EH (cell line): ENCODE measurements at places on chromosomes 1 and 21.

GRCh38 chr1:116569776-116570357 lies 959 bp downstream of the CD58 start:
- DNase-seq = no peak

- DNase-seq = no peak
These were observed 38.8 kb downstream of the ARID1A start for GRCh38 chr1:26734501-26735058.

DNA sequence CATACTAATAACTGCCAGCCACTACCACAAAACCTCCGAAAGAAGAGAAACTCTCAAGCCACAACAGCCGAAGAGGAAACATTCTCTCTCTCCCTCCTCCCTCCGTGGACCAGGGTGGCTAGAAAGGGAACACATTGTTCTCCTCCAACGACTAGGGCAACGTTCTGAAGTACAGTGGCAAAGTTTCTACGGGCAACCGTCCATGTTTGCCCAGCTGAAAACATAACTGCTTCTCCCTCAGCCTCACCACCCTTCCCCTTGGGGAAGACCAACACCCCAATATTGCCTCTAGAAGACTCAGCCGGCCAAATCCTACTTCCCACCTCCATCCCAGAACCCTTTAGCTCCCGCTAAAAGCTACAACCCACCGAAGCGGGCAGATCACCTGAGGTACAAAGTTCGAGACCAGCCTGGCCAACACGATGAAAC lies 2.0 kb downstream of the GLUL start:
- peak; percentile 29 for DNase-seq

DNA sequence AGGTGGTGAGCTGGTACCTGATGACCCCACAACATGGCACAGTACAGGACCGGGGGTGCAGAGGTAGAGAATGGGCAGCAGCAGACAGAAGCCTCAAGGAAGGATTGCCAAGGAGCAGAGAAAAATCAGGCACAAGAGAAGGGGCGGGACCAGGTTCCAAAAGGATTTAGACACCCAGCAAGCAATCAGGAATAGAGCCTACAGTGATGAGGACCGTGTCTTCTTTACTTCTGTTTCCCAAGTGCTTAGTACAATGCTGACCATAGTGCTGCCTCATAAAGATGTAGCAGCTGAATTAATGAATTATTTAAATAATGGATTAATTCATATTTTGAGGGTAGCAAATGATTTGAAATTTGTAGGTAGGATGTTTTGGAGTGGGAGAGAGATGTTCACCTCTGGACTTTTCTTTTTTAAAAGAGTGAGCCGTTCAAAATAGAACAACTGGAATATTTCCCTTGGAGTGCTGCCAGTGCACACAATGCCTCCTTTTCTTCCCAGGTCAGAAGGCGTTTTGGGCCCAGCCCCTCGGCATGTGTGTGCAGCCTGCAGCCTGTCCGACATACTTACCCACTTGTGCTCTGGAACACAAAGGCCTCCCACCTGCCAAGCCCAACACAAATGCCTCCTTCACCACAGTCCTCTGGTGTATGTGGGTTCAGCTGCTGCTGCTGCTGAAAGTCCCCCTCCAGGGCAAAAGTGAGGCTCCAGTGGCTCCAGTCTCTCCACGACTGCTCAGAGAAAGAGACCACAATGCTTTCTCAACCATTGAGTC lies 19.6 kb downstream of the KANK4 start:
- no peak for DNase-seq

- DNase-seq = no peak
These were observed 550.2 kb downstream of the LMO4 start for GRCh38 chr1:87878873-87879272.

DNA sequence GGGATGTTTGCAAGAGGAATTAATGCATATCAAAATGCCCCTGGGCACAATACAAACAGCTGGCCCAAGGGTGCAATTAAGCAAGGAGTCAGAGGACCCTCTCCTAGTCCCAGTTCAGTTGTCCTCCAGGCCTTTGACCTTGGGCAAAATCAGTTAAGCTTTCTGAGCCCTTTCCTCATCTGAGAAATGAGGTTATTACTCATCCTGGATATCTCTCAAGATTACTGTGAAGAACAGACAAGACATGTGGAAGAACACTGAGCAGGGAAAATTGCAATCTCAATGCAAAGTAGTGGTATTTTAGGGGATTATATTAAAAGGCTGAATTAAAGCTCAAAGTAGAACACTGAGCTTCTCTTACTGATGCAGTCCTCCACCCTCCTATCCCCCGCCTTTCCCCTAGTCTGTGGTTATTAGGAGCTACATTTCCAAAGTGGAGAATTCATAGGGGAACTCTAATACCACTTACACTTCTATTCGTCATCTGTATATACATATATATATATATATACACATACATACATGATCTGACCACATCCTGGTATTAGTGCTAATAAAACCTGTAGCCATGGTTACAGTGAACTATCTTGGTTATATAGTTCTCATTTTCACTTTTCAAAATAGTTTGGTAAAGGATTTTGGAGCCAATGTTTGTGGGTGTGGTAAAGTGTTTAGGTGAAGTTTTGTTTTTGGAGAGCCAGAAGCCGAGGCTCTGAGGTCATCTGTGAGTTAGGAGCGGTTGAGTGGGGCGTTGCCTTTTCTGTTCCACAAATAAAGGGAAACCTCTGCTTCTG lies 18.1 kb downstream of the KIAA0040 start:
- DNase-seq = no peak

DNA sequence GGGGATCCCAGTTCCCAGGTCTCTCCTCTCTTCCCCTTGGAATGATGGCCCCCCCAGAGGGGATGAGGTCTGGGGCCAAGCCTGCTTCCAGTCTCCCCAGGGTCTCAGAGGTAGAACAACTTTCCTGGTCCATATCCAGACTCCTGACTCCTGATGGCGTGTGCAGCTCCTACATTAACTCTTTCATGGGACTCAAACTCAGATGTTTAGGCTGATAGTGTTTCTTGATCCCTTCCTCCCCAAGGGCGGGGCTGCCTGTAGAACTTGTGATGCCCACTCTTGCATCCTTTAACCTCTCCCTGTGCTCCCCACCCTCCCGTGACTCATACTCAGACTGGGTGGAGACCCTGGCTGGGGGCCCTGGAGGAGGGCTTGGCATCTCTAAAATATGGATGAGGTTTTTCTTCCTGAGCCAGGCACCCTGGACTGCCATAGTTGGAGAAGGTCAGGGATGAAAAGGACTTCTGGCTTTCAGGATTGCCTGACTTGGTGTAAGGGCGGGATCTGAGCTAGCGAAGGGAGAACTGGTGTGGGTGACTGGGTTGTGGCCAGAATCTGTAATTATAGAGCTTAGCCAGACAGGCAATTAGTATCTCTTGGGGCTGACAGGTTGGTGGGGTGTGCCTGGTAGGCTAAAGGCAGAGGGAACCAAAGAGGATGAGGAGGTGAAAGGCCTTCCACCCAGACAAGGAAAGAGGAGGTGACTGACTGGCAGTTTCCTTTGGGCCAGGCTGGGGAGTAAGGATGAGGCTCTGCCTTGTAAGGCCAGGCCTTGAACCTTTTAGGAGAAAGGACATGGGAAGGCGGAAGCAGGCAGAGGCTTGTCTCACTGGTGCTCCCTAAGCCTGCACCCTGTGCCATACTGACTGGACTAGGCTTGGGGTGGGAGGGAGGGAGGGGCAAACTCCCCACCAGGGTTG lies 1.5 kb downstream of the ATP8B2 start:
- DNase-seq = peak; percentile 84

GRCh38 chr21:35226328-35226727 lies 177.2 kb upstream of the RUNX1 start:
- DNase-seq = peak; percentile 83

DNA sequence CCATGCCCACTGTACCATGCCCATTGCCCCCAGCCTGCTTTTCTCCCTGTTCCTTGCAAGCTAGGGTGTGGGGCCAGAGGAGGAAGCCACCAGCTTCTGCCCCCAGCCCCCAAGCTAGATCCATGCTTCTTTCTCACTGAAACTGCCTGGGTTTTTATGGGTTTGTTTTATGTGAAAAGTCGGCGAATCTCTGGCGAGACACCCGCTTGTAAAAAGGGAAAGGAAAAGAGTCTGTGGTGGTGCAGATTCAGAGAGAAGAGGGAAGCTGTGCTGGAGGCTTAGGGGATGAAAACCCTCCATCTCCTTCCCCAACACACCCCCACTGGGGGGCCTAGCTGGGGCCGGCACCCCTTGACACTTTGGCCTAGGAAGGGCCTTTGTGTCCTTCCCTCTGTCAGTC lies 26.2 kb downstream of the GRHL3 start:
- peak; percentile 28 for DNase-seq

GRCh38 chr1:920521-920920 lies 3.2 kb upstream of the SAMD11 start:
- DNase-seq = no peak

DNA sequence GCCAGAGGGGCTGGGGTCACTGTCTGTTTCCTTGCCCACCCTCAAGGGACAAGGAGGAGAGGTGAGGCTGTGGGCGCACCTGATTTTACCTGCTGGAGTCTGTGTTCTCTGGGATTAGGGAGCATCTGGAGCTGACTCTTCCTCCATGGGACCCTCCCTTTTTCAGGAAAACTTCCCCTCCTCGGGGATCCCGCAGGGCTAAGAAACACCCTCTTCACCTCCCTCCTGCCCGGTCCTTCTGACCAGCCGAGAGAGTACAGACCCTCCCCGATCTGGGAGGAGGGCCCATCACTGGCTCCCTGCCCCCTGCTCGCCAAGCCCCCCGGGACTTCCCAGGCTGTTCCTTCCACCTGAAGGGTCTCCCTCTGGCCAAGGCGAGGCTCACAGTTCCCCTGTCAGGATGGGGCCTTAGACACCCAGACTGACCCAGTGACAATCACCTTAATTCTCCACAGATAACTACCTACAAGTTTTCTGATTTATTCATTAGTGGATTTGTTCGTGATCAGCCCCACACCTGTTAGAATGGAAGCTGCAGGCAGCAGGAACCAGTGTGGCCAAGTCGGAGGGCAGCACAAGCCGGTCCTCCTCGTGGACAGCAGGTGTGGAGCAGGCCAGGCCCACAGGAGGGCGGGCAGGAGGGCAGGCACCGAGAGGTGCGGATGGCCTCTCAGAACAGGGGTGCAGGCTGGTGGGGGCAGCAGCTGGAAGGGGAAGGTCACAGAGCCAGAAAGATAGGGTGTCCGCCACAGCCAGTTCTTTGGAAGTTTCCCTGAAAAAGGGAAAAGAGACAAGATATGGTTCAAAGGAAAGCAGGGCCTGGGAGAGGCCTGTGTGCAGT lies 15.9 kb upstream of the SAMD11 start:
- DNase-seq = no peak

DNA sequence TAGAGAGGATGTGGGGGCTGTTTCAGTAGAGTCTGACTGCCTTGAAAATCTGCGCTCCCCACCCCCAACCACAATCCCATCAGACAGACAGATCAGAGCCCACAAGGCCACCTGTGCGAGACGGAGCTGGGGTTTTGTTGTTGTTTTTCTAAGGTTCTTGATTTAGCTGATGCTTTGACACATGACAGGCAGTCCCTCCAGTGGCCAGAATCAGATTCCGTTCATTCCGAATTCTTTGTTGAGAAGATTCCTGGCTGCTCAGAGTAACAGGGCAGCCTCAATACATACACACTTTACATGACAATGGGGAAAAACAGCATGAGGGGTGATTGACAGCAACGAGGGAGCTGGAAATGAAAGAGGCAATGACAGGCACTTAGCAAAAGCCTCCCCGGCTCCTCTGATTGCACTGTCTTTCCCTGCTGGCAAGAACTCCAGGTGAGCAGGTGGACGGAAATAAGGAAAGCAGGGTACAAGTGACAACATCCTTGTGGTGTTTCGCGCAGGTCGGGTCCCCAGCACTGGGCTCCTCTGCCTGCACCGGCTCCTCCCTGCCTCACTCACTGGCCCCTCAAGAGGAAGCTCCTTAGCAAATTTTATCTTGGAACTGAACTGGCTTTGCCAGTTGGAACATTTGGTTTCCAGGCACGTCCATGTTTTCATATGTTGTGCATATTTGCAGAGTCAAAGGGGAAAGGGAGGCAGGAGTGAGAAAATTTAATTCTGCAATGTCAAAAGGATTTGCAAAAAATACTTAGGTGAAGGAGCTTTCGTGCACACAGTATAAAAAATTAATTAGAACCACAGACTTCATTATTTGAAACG lies 148.7 kb downstream of the PGBD5 start:
- no peak for DNase-seq

DNA sequence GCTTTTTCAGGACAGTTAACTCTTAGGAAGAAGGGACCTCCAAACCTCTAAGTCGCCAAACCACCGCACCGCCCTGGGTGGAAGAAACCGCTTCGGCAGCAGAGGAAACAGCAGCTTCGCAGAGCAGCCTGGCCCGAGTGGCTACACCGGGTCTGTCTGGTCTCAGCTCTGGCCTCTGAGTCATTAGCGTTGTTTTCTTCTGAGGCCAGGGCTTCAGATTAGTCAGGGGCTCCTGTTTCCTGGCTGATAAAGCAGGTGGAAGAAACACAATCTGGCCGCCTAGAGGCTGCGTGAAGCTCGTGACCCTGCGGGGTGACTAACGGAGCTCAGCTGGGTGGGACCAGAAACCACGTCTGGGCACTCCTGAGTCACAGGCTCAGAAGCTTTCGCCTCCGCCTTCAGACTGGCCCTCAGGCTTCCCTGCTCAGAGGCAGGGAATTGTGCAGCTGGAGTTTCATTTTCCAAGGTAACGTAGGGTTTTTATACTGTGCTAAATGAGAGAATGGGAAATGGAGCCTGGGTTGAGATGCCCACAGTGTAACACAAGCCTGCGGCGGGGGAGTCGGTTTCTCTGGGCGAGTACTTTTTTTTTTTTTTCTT lies 44.9 kb downstream of the CHAF1B start:
- peak; percentile 99 for DNase-seq

- no peak for DNase-seq
These were observed 79.6 kb downstream of the SASS6 start for GRCh38 chr1:100053119-100053518.

DNA sequence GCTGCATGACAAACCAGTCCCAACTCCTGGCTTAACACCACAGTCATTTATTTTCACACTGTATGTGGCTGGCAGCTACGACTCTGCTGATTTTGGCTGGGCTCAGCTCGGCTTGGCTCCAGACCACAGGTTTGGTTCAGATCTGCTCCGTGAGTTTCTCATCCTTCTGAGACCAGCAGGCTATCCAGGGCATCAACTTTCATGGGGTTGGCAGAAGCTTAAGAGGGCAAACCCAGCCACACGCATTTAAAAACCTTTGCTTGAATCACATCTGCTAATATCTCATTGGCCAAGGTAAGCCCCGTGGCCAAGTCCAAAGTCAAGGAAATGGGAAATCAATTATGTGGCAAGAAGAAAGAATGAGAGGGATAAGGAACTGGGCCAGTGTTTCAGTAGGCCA lies 574.2 kb downstream of the MATN1 start:
- no peak for DNase-seq

DNA sequence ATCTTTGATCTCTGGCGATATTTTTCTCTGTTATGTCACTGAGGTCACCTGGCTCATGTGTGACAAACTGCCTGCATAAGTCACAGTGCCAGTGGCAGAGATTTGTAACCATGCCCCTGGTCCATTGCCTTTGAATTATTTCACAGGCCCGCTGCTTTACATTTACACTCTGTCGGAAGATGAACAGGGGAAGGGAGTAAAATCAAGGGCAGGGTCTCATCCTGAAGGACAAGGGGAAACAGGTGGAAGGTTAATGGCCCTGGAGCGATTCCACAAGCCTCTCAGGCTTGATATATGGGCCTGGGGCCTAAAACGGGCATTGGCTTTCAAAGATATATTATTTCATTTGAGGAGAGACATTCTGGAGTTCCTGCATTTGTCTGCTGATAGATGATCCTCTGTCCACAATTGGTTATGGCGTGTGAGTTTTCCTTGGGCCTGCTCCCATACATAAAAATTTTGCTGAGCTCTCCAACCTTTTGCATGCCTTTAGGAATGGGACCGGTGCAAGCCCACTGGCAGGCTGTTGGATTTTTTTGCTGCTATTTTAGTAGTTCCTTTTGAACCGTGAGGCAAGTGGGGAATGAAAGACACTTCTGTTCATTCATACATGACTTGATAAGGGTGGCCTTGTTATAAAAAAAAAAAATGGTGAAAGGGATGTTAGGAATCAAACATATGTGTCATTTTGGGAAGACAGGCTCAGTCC lies 51.9 kb downstream of the NR5A2 start:
- DNase-seq = no peak
